ENCODE measurements at places on chromosomes 2 and 18.

DNA sequence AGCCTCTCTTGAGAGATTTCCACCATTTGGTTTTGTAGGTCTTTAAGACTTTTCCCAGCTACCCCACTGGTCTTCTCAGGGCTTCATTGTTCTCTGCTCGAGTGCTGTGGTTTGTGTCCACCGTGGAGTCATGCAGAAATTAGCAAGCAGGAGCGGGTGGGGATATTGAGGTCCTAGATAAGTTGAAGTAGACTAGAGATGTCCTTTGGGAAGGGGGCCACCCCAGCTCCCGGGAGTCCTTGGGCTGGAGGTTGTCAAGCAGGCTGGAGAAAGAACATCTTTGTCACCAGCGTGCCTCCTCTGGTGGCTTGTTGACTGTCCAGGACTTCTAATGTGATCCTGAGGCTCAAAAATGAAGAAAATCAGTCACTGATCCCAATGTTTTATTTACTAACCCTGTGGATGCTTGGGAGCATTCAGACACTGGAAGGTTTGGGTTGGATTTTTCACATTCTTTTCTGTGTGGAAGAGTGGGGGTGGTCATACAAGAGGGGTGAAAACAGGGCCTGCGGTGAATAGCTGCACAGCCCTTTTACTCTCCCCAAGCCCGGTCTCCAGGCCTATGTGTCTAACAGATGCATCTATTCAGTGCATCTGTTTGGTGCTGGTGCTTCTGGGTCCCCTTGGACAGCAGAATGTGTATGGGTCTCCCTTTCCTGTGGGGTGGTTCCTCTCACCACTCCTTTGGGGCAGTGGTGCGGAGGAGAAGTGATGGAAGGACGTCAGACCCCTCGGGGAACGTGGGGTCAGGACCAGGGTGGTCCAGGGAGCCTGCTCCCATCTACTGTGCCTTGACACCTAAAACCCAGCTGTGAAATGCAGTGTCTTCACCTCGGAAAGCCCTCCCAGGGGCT lies 208.1 kb downstream of the KLHL29 start:
- no peak for DNase-seq

DNA sequence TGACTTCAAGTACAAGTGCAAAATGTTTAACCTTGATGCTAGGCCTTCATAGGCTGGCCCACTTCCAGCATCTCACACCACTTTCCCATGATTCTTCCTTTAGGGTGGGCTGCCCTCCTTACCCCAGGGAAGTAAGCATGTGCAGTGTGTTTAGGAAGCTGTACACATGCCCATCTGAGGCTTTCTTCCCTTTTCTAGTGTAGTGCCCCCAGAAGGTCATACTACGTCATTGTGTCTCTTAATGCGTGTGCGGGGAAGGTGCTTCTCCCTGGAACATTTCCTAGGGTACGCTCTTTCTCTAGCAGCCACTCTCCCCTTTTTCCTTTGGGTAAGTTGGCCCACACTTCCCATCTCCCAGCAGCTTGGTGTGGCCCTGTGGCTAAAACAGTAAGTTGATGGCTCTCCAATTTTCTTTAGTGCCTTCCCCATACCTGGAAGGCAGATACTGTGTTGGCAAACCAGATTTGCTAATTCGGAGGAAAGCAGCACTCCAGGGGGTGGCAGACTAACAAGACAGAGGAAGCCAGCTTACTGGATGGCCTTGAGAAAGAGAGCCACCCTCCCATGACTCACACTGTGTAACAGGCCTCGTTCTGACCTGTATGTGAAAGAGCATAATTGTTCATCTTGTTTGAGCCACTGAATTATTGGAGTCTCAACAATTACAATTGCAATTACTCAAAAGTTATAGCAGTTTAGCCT lies 1.1 kb upstream of the SULT6B1 start:
- DNase-seq = no peak

DNA sequence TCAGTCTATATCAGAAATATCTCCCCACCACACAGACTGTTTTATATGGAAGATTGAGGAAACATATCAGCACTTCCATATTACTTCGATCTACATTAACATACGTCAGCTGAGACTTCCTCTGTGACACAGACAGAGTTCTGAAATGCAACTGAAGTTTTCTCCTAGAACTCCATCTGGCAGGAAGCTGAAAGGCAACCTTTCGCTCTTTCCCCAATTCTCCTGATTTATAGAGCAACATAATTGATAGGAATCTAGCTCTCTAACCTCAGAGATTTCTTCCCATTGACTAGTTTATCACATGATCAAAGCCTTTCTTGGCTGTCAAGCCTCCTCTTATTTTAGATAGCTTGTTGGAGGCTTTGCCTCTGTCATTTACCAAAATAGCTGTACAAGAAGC lies 806.7 kb upstream of the CHAC2 start:
- no peak for DNase-seq

DNA sequence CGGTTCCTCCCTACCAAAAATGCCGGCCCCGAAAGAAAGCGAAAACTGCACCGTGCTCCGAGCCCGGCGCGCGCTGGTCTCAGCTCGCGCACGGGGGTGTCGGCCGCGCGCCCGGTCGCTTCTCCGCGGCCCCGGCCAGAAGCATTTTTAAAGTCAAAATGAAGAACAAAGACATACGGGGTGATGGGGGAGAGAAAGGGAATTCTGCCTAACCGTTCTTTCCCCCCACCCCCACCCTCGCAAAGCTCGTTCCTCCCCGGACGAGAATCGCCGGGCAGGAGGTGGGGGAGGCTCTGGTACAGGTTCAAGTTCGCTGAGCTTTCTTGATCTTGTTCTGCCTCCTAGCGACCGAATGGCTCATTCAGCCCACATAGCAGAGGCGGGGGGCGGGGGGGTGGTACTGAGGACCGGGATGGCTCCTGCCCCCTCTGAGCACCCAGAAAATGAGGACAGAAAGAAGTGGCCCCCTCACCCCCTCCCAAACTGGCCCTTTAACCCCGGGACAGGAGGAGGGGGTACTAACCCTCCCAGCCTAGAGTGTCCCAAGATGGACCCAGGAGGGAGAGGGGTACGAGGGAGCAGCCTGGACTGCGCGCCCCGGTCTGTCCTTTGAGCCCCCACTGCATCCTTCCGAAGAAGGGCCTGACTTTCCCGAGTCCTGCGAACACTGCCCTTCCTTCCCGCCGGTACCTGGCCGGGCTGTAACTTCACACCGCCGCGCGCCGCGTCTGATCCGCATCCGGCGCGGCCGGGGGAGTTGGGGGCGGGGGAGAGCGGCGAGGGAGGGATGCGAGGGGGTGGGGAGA lies 3.1 kb downstream of the BCL11A start:
- peak; percentile 33 for DNase-seq

DNA sequence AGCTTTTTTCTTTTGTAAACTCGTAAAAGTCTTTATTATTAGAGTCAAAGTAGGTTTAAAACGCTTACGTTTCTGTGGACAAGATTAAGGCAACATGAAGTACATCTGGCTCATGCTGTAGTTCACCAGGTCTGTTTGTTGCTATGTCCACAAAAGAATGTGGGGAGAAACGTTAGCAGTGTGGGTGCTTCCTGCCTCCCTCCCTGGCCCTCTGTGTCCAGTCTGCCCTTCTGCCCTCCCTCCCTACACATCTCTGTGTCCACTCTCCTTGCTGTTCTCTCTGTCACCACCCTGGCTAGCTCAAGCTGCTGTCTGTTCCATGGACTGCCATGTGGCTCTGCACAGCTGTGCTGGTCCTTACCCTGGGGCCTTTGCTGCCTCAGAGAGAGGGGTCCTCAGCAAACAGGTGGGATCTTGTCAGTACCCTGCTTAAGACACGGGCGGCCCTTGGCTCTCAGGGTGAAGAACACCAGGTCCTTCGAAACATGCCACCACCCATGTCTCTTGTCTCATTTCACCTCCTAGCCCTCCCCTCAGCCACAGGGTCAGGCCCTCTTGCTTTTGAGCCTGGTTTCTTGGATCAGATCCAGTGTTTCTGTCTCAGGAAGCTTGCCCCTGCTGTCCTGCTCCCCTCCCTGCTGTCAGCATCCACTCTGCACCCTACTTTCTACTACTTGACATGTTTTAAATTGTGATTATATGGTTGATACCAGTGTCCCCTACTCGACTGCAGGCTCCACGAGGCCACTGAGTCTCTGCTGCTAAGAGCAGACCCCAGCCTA lies 79.2 kb downstream of the LIMS1 start:
- no peak for DNase-seq

DNA sequence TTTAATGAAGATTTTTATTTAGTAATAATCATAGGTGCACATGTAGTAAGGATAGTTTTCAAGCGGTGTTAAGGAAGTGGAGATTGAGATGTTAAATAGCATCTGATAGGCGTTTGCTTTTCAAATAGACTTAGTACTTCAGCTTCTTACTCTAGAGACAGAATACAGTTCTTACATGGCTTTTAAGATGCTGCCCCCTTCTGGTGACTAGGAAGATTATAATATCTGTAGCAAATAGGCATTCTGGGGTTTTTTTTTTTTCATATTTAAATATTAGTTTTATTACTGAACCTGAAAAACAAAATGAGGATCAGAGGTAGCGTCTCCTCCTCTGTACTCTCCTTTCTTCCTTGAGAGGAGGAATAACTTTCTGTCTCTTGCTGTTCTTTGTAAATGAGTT lies 100.2 kb downstream of the AGAP1 start:
- DNase-seq = no peak

DNA sequence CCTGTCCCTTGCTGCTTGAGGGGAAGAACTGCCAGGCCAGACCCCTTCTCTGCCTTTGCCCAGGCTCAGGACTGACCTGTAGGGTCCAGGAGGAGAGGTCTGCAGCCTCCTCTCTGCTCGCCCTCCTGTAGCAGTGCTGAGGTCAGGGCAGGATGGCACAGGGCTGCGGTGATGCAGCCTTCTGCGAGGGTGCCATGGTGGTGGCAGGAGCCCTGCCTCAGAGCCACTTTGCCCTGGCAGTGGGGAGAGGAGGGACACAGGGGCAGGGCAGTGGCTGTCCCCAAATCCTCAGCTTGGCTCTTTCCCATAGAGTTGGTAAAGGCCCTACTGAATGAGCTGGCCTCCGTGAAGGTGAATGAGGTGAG lies 884 bp downstream of the PROM2 start:
- DNase-seq = no peak

GRCh38 chr2:237011206-237011795 lies 74.4 kb upstream of the COPS8 start:
- no peak for DNase-seq

GRCh38 chr18:75173738-75174137 lies 35.2 kb downstream of the PTGR3 start:
- no peak for DNase-seq

GRCh38 chr2:191045141-191045540 lies 31.2 kb upstream of the STAT1 start:
- DNase-seq = no peak

GRCh38 chr2:207879536-207879935 lies 109.8 kb upstream of the FZD5 start:
- DNase-seq = no peak

Measured in T-cell (primary cell).